ENCODE measurements at places on chromosomes 16 and 17.

DNA sequence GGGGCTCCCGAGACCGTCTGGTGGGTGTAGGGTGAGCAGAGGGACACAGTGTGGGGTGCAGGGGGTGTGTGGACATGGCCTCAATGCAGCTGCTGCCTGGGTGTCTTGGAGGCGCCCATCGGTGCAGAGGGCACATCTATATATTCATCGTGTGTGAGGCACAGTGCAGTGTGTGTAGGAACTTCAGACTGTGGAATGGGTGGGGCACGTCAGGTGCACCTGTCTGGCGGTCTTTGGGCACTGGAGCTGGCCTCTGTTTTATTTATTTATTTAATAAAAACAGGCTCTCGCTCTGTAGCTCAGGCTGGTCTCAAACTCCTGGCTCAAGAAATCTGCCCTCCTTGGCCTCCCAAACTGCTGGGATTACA lies 16.8 kb downstream of the LASP1 start:
- peaks cover 2% of the 10 kb centered on the region for H3K36me3 ChIP-seq
- no peak overlapping the region for H3K4me3 ChIP-seq
- H3K27ac ChIP-seq, result no peak overlapping the region
- no peaks in the 10 kb centered on the region for H3K27me3 ChIP-seq

DNA sequence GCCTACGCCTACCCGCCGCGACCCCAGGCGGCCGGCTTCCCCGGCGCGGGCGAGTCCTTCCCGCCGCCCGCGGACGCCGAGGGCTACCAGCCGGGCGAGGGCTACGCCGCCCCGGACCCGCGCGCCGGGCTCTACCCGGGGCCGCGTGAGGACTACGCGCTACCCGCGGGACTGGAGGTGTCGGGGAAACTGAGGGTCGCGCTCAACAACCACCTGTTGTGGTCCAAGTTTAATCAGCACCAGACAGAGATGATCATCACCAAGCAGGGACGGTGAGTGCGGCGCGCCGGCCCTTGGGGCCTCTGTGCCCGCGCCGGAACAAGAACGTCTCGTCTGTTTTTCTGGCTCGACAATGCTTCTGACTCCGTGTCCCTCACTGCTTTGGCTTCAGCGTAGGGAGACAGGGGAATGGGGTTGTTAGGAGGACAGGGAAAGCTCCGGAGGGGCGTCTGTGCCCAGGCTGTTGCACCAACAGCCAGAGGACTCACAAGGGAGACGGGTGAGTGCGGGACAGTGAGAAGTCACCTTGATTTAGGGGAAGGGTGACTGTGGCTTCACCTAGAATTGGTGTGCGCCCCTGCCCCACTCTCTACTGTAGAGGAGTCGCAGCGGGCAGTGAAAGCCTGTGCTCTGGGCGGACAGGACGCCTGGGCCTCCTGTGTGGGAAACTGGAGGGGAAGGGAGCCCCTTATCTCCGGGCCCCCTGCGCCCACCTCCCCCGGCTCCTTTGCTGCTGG lies 806 bp downstream of the TBX21 start:
- H3K36me3 ChIP-seq, result no peaks in the 10 kb centered on the region
- H3K27me3 ChIP-seq, result peaks cover 16% of the 10 kb centered on the region
- H3K4me1 ChIP-seq, result no peaks in the 10 kb centered on the region
- no peak overlapping the region for H3K27ac ChIP-seq

- H3K4me1 ChIP-seq, result no peaks in the 10 kb centered on the region
- no peak overlapping the region for H3K27ac ChIP-seq
- no peak for DNase-seq
- H3K36me3 ChIP-seq, result no peaks in the 10 kb centered on the region
Observed at GRCh38 chr17:68384941-68385340, 72.4 kb downstream of the WIPI1 start.

GRCh38 chr16:79500866-79501265 lies 99.7 kb downstream of the MAF start:
- DNase-seq, result no peak
- no peak overlapping the region for H3K4me3 ChIP-seq
- no peaks in the 10 kb centered on the region for H3K4me1 ChIP-seq
- H3K27me3 ChIP-seq, result no peaks in the 10 kb centered on the region
- H3K36me3 ChIP-seq, result no peaks in the 10 kb centered on the region

DNA sequence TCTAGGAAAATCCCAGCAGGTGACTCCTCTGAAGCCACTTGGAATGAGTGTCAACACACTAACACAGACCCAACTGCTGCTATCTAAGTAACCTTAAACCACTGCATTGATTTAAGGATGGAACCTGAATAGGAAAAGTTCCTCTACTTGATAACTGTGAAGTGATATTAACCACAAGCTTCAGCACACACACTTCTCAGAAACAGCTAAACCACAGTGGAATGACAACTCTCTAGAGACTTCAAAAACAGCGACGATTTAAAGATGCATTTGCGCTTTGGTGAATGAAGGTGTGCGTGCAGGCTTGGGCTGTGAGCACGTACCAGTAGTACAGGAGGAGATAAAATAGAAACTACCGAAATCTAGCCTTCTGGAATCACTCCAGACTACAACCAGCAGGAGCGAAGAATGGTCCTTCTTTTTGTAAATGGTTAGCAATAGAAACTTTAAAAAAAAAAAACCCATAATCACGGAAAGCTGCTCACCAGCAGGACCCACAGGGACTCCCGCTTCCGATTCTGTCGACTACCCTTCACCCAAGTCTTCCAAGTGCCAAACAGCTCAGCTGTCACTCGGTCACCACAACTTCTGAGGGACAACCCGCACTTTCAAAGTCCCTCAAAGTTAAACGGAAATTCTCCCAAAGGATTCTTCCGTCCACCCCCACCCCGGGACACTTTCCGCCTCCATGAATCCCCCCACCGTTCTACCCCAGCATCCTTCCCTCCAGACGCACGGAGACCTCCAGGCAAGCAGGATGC lies 137.7 kb upstream of the CORO6 start:
- peak overlapping the region; percentile 5 for H3K4me3 ChIP-seq
- no peaks in the 10 kb centered on the region for H3K27me3 ChIP-seq
- peak; percentile 19 for DNase-seq
- no peak overlapping the region for H3K27ac ChIP-seq

- no peak overlapping the region for H3K27ac ChIP-seq
- H3K4me1 ChIP-seq, result no peaks in the 10 kb centered on the region
- DNase-seq, result peak; percentile 21
- no peaks in the 10 kb centered on the region for H3K36me3 ChIP-seq
- no peaks in the 10 kb centered on the region for H3K27me3 ChIP-seq
Observed at GRCh38 chr17:58572846-58573245, 58.4 kb upstream of the MTMR4 start.

- DNase-seq, result peak; percentile 25
- no peaks in the 10 kb centered on the region for H3K4me1 ChIP-seq
- H3K27me3 ChIP-seq, result no peaks in the 10 kb centered on the region
- H3K27ac ChIP-seq, result no peak overlapping the region
Observed at GRCh38 chr17:79420318-79421243, 190.3 kb downstream of the RBFOX3 start.

- H3K4me1 ChIP-seq, result peaks cover 18% of the 10 kb centered on the region
- peaks cover 3% of the 10 kb centered on the region for H3K36me3 ChIP-seq
- no peak for DNase-seq
- no peak overlapping the region for H3K4me3 ChIP-seq
Observed at GRCh38 chr17:8160224-8160577, 2.5 kb downstream of the VAMP2 start.

DNA sequence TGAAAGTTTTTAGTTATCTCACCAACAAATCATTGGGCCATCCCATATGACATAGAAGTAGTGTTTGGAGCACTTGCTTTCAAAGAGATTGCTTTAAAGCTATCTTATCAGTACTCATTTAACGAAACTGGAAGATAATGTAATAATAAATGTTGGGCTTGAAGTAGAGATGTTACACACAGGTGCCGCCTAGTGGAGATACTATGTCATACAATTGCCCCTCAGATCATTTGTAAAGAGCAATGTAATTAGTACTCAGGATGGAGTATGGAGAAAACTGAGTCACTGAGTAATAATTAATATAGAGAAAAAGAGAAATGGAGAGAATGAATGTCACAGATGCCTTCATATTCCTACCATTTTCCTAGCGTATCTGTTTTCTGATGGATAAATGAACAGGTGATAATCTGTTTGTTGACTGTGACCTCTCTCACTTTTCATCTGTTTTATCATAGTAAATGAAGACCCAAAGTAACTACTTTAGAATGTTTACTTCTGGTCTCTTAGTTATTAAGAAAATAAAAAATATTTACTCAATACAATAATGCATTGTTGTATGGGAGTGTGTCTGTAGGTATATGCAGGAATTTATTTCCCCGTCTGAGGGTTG lies 80.4 kb downstream of the EFCAB5 start:
- H3K27ac ChIP-seq, result no peak overlapping the region
- H3K36me3 ChIP-seq, result no peaks in the 10 kb centered on the region
- no peaks in the 10 kb centered on the region for H3K4me1 ChIP-seq
- H3K27me3 ChIP-seq, result no peaks in the 10 kb centered on the region
- H3K4me3 ChIP-seq, result no peak overlapping the region

GRCh38 chr17:57405491-57406072 lies 149.3 kb downstream of the MSI2 start:
- DNase-seq, result no peak
- peaks cover 10% of the 10 kb centered on the region for H3K4me1 ChIP-seq
- no peak overlapping the region for H3K4me3 ChIP-seq
- H3K36me3 ChIP-seq, result no peaks in the 10 kb centered on the region

DNA sequence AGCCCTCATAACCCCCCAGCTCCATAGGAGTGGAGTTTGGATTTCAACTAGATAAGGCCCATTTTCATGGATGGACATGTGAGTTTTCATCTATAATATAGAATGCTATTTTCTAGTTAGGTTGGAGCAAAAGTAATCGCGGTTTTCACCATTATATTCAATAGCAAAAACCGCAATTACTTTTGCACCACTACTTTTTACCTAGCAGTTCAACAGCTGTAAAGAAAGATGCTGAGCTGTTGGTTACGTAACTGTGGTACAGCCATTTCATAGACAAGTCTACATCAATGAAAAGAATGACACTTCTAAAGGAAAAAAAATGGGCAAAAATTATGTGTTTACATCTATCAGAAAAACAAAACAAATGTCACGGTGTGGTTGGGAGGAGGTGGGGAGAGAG lies 507.7 kb downstream of the MAF start:
- H3K4me3 ChIP-seq, result no peak overlapping the region
- H3K27ac ChIP-seq, result no peak overlapping the region
- H3K4me1 ChIP-seq, result peaks cover 2% of the 10 kb centered on the region
- no peaks in the 10 kb centered on the region for H3K36me3 ChIP-seq
- no peak for DNase-seq
- no peaks in the 10 kb centered on the region for H3K27me3 ChIP-seq

GRCh38 chr17:19249681-19250080 lies 12.5 kb downstream of the EPN2 start:
- DNase-seq, result no peak
- H3K27ac ChIP-seq, result no peak overlapping the region
- no peak overlapping the region for H3K4me3 ChIP-seq
- H3K4me1 ChIP-seq, result peaks cover 13% of the 10 kb centered on the region
- no peaks in the 10 kb centered on the region for H3K36me3 ChIP-seq

DNA sequence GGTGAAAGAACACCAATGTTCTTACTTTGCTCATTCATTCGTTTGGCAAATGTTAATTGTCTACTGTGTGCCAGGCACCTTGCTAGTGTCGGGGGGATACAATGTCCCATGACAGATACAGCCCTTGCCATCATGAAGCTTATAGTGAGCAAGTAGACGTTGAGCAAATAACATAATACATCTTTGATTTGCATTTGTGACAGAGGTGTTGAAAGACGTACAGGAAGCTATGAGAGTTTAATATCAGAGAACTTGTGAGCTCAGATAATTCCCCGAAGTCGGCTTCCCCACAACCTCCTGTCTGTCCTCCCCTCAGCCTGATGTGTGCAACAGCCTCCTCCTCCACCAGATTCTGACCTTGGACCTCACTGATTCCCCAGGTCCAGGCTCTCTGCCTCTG lies 138.0 kb upstream of the SDK2 start:
- no peak overlapping the region for H3K4me3 ChIP-seq
- H3K4me1 ChIP-seq, result no peaks in the 10 kb centered on the region
- no peak overlapping the region for H3K27ac ChIP-seq
- no peaks in the 10 kb centered on the region for H3K27me3 ChIP-seq

DNA sequence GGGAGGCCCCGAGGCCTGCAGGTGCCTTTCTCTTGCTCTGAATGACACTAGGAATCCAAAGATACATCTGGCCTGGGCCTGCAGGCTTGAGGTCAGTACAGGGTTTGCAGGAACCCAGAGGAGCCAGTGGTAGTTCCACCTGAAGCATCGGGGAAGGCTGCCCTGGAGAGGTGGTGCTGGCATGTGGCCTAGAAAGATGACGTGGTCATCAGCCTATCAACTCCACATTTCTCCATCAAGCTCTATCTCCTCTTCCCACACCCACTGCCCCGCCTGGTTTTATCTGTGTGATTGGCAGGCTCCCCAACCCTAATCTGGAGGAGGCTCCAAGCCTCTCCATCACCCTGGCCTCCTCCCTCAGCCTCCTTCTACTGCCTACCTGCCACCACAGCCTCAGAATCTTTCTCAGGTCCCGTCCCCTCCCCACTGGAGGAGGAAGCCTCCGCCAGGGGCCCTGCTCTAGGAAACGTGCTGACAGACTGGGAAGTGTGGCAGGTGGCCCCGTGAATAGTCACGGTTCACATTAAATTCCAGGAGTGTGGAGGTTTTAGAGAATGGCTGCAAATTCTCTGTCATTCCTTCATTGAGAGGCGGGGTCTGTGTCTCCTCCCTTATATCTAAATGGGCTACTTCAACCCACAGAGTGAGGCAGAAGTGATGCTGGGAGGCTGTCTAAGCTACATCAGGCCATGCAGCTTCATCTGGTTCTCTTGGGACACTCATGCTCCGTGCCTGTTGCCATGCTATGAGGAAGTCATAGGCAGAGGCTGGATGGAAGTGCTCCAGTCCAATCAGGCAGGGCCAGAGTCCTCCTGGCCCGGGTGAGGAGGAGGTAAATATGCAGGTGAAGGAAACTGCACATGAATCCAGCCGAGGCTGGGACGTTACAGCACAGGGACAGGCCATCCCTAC lies 11.4 kb upstream of the MAP2K3 start:
- no peak for DNase-seq
- H3K4me1 ChIP-seq, result peaks cover 2% of the 10 kb centered on the region
- H3K36me3 ChIP-seq, result no peaks in the 10 kb centered on the region
- no peak overlapping the region for H3K4me3 ChIP-seq
- H3K27me3 ChIP-seq, result peaks cover 2% of the 10 kb centered on the region

DNA sequence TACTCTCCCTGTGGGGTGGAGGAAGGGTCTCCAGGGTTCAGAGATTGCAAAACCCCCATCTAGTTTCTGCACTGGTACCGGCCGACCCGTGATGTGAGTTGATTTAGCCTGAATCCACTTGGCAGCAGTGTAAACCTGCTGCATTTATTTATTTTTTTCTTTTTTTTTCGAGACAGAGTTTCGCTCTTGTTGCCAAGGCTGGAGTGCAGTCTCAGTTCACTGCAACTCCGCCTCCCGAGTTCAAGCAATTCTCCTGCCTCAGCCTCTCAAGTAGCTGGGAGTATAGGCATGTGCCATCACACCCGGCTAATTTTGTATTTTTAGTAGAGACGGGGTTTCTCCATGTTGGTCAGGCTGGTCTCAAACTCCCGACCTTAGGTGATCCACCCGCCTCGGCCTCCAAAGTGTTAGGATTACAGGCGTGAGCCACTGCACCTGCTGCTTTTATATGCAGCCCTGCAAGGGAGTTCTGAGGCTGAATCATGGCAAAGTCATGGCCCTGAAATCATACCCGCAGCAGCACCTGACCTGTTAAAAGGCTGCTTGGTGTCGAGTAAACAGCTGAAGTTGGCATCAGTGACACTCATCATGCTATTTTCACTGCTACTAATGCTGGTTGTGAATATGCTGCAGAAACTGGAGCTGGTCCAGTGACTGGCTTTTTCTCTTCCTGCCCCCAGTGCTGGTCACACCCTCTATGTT lies 21.4 kb downstream of the DEXI start:
- DNase-seq, result no peak
- no peaks in the 10 kb centered on the region for H3K27me3 ChIP-seq
- no peak overlapping the region for H3K27ac ChIP-seq
- no peak overlapping the region for H3K4me3 ChIP-seq

GRCh38 chr16:66001432-66001831 lies 365.1 kb upstream of the CDH5 start:
- no peak overlapping the region for H3K4me3 ChIP-seq
- no peak overlapping the region for H3K27ac ChIP-seq
- no peaks in the 10 kb centered on the region for H3K4me1 ChIP-seq
- H3K36me3 ChIP-seq, result no peaks in the 10 kb centered on the region
- DNase-seq, result no peak

Data from mesendoderm (in vitro differentiated cells).